Stimulated activated CD8-positive, alpha-beta memory T cell treated with anti-CD3 and anti-CD28 coated beads, Interleukin-15, amount 100 ng/mL, for 1 hour (primary cell): ENCODE measurements at places on chromosomes 3 and 15.

DNA sequence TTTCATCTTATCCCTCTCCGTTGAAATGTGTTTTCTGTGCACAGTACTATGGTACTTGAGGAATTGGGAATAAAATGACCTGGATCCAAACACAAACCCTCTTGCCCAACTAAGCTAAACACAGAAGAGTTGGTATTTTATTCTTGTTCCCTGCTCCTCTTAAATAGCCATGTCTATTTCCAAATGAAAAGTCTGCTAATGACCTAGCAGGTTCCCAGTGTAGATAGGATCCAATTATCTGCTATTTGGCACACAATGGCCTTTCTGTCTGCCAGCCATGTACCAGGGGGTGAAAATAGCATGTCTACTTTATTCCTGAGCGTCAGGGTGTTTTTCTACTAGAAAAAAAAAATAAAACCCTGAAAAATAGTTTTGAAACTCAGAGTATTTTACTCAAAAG is 657.0 kb upstream of the NAALADL2 start:
- DNase-seq = no peak

DNA sequence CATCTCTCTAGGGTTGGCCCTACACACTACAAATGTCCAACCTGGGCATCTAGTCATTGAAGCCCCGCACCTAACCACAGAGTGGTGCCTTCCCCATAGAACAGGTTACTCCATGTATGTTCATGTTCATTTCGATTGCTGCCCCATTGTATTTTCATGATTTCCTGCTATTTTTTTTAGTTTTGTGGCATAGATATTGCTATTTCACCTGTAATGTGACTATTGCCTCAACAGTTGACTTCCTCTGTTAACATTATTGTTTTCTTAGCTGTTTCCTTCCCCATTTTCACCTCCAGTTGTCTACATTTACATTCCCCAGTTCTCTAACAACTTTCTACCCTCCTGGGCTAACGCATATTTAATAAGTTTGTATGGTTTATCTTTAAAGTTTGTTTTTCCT is 137.7 kb upstream of the RBMS3 start:
- no peak for DNase-seq

DNA sequence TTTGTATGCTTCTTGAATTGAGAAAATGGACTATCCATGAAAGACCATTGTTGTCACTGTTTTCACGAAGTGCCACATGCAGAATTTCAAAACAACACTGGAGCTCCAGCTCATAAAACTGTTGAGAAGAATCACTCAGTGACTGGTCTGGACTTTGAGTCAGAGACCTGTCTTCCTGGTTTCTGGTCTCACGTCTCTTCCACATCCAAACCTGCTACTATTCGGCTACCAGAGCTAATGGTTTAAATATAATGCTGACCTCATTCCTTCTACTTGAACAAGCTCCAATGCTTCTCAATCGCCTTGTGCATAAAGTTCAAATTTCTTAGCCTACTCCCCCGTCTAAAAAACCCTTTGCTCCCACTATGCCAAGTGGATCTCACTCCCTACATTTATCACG is 227.9 kb upstream of the NR2F2 start:
- no peak for DNase-seq

GRCh38 chr3:22318325-22318724 is 567.3 kb upstream of the ZNF385D start:
- no peak for DNase-seq
